ENCODE measurements at places on chromosomes 3 and 15.

DNA sequence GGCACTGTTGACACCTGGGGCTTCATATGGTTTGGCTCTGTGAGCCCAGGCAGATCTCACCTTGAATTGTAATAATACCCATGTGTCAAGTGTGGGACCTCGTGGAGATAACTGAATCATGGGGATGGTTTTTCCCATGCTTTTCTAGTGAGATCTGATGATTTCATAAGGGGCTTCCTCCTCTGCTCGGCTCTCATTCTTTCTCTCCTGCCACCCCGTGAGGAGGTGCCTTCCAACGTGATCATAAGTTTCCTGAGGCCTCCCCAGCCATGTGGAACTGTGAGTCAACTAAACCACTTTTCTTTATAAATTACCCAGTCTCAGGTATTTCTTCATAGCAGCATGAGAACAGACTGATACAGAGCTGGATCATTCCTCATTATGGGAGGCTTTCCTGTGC lies 655.9 kb upstream of the ADAMTS9 start:
- DNase-seq = no peak

GRCh38 chr15:25775317-25775912 lies 87.7 kb downstream of the ATP10A start:
- peak; percentile 10 for DNase-seq

- DNase-seq = no peak
Measured at GRCh38 chr3:9695746-9696145, 7.9 kb upstream of the CPNE9 start.

DNA sequence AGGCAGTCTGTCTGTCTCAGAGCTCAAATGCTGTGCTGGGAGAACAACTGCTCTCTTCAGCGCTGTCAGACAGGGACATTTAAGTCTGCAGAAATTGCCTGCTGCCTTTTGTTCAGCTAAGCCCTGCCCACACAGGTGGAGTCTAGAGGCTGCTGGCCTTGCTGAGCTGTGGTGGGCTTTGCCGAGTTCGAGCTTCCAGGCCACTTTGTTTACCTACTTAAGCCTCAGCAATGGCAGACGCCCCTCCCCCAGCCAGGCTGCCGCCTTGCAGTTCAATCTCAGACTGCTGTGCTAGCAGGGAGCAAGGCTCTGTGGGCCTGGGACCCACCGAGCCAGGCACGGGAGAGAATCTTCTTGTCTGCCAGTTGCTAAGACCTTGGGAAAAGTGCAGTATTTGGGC lies 25.0 kb upstream of the RPP14 start:
- no peak for DNase-seq

DNA sequence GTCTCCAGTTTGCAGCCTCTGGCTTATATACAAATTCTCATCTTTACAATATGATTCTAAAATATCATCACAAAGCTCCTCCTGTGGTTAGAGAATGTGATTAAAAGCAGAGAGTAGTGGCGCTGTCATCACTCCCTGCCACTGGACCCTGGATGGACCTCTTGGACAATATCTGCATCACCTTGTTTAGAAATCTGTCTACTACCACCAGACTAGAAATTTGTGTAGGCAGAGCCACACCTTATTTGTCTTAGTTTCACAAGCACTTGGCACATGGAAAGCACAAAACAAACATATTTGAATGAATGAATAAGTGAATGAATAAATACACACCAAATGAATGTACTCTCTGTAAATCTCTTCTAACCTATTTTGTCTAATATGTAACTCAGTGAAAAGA lies 68.1 kb downstream of the IMPG2 start:
- no peak for DNase-seq

DNA sequence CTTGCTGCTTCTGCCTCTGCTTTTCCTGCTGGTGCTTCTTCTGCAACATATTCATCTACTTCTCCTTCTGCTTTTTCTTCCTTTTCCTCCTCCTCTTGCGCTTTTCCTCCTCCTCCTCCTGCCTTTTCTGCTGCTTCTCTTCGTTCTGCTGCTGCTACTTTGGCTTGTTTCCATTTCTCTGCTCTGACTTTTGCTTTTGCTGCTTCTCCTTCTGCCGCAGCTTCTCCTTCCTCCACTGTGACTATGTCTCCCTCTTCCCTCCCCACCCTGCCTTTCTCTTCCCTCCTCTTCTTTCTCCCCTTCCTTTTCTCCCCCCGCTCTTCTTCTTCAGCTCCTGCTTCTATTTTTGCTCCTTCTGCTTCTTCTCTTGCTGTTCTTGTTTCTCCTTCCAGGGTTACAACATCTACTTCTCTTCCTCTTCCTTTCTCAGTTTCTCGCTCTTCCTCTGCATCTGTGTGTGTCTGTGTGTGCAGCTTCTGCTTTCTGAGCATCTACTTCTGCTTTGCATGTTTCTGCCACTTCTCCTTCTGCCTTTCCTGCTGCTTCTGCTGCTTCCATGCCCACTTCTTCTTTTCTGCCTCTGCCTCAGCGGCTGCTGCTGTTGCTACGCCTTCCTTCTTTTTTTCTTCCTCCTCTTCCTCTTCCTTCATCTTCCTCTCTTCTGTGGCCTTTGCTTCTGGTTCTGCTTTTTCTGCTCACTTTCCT lies 51.4 kb downstream of the FAM43A start:
- no peak for DNase-seq

- no peak for DNase-seq
Measured at GRCh38 chr15:99435877-99436541, 129.8 kb upstream of the MEF2A start.

- no peak for DNase-seq
Measured at GRCh38 chr3:45567730-45568172, 26.8 kb upstream of the LIMD1 start.

GRCh38 chr3:152496716-152497115 lies 228.0 kb downstream of the MBNL1 start:
- DNase-seq = no peak

DNA sequence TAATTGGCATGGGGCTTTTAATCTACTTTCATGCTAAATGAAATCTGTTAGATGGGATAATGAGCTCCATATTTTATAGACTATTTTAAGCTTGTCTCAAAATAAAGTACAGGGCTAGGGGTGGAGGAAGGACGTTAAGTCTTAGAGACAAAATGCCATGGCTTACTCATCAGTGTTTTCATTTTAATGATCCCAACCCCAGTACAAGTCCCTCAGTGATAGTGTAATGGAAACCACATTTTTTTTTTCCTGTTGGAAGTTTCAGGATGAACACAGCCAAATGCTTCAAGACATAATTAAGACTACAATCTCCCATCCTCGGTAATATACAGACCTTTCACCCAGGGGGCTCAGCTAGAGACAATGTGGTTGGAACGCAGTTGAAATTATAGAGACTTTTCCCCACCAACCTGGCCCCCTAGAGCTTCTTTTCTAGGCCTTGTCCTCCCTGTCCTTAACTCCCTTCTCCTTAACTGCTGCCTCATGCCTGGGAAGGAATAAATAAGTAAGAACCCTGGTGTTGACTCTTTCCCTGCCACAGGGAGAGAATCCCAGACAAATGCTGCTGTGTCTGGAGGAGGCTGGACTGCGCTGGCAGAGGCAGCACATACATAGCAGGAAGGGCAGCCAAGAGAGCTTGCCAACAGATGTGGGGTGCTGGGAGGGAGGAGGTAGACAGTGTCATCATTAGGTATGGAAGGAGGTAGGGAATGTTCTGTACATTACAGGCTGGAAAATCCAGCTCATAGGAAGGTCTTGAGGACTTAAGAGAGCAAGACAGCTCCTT lies 115.4 kb upstream of the ROPN1 start:
- no peak for DNase-seq

DNA sequence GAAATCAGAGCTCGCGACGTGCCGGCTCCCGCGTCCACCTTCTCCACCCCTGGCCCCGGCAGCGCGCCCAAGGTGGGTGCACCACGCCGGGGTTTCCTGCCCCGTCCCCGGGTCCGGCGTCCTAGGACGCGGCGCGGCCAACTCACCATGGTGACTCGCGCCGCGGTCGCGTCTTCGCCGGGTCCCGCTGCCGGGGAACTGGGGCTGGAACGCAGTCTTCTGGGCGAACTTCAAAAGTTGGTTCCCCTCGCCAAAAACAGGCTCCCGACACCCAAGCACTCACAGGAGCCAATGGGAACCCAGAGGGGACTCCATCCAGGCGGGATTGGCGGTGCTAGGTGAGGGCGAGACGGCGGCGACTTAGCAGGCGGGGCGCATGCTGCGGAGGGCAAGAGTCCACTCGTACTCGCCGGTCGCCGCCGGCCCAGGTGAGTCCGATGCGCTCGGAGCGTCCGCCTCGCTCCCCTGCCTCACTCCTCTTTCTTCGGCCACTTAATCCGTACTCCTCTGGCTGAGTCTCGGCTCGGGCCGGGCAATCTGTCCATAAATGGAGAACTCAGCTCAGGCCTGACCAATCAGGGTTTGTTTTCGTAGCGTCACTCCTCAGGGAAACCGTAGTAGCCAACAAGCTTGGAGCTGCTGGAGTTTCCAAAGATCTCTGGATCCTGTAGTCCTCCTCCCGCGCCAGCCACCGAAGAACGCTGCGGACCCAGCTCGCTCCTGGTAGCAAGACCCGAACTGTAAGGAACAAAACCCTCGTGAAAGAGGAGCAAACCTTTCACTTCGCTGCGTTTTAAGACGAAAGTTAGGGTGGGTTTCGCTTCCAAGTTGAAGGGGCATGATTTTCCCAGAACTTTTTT lies at the start of gene MYO1E:
TSS of gene MYO1E (minus strand) at position 520 of the 860 bp plus-strand sequence. CDS start at position 149, 371 bp downstream.
- DNase-seq = peak; percentile 57

- no peak for DNase-seq
Measured at GRCh38 chr3:24161841-24162240, 216.8 kb downstream of the NR1D2 start.

GRCh38 chr3:49867871-49868321 lies 1.8 kb downstream of the CAMKV start:
- no peak for DNase-seq

GRCh38 chr3:39127269-39127907 lies 19.9 kb downstream of the TTC21A start:
- DNase-seq = no peak

DNA sequence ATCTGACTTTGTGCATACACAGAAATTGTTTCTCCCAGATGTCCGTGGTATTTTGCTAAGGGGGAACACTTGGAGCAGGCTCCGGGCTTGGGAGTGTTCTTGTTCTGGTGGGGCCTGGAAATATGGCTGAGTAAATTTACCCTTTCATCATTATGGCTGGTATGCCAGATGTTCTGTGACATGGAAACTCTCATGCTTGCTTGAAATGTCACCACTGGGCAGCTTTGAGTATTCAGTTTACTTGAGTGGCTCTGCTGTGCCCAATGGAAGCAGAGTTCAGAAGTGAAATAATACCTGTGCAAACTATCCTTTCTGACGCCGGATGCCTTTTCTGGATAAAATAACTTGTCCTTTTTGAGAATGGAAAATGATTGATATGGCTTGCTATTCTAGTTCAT lies 283.6 kb upstream of the TPM1 start:
- no peak for DNase-seq

- DNase-seq = no peak
Measured at GRCh38 chr3:196063971-196064370, 17.9 kb downstream of the TFRC start.

GRCh38 chr3:139657936-139658335 lies 19.8 kb downstream of the NMNAT3 start:
- no peak for DNase-seq
